ENCODE measurements at places on chromosomes 1 and 21.

DNA sequence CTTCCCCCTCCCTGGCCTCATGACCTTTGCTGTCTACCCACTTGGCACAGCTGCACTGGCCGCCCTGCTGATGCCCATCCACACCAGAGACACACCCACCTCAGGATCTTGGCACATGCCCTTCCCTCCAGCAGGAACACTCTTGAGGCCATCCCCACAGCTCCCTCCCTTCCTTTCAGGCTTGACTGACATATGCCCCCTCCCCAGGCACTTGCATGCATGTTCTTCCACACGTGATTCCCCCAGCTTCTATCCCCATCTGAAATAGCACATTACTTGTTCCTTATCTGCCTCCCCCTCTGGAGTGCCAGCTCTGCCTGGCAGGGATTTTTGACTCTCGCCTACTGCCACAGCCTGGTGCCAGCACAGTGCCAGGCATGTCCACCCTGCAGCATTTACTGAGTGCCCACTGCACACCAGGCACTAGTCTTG lies 98.5 kb upstream of the SLC25A33 start:
- DNase-seq, result no peak

DNA sequence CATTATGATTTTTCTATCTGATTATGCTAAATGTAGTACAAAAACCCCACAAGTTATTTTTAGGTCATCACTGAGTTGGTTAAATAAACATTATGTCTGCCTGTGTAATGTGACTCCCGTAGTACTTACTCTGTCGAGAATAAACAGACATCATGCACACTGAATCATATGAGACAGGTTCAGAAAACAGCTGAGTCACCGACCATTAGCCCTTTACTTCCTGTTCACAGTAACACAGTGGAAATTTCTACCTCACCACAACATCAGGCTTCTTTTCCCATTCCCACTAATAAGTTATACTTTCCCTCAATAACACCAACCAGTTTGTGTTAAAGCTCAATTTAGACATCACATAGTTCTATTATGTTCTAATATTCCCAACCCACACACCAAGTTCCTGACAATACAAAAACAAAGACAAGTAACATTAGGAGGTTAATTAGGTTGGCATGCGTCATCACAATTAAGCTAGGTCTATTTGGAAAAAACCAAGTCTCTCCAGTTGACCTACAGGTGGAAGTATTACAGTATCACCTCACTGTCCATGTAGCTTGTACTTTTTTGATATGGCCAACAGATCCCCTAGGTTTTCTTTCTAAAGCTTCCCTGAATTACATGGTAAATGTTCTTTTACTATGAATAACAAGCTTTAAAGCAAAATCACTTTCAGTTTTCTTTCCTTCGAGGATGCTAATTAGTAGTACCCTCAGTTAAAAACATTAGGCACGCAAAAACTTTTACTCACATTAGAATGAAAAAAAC lies 154.2 kb downstream of the EIF4G3 start:
- DNase-seq, result peak; percentile 78

DNA sequence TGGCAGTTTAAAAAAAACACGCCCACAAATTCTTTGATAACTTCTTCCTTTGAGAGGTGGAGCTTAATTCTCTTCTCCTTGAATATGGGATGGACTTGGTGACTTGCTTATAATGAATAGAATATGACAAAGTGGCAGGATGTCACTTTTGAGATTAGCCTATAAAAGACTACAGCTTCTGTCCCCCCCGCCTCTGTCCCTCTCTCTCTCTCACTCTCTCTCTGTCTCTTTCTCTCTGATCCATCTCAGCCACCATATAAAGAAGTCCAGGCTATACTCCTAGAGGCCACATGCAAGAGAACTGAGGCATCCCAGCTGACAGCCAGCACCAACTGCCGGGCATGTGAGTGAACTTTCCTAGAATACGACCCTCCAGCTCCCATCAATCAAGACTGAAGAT lies 7.7 kb upstream of the DMBX1 start:
- DNase-seq, result no peak

GRCh38 chr1:200931776-200932175 lies 37.1 kb downstream of the INAVA start:
- no peak for DNase-seq

- no peak for DNase-seq
Measured at GRCh38 chr1:58290685-58291372, 255.7 kb downstream of the OMA1 start.

DNA sequence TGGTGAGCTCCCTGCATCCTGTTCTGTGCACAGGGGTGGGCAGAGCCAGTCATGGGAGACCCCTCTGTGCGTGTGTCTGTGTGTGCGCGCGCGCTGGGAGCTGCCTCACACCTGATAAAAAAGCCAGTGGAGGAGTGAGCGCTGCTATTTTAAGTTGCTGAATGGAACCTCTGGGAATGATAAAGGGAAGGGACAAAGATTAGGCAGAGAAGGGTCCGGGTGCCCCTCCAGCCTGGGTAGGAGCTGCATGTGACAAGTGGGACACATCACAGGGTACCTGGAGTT lies 847 bp downstream of the ADORA1 start:
- no peak for DNase-seq

- no peak for DNase-seq
Measured at GRCh38 chr1:155942578-155943141, 1.2 kb downstream of the RXFP4 start.

- no peak for DNase-seq
Measured at GRCh38 chr1:115433483-115433882, 95.4 kb upstream of the NGF start.

DNA sequence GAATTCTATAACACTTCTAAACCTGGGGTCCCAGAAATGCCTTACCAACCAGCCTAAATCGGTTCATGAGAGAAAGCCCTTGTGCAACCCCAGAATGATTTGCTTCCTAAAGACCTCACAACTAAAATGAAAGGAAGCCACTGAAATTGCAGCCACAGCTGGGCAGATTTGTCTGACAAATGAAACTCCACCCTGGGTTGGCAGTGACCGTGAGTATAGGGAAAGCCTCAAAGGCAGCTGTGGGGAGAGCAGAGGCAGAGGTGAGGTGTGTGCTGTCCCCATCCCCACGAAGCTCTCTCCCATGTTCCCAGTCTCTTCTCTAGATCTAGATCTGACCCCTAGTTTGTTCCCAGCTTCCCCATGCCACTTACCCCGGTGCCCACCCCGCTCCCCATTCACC lies 23.1 kb downstream of the RHBDL2 start:
- DNase-seq, result no peak

GRCh38 chr1:10699470-10699835 lies 97.0 kb downstream of the CASZ1 start:
- DNase-seq, result no peak

Data from NCI-H2107 (cell line).